ENCODE measurements at places on chromosomes 7 and 10.

- DNase-seq: peak; percentile 47
Measured at GRCh38 chr10:101354328-101355071, 535 bp downstream of the BTRC start.

- peak; percentile 82 for DNase-seq
Measured at GRCh38 chr7:149414745-149415390, 46.0 kb downstream of the ZNF777 start.

GRCh38 chr7:68246189-68246633, 1249.6 kb downstream of the TYW1 start:
- DNase-seq: no peak

DNA sequence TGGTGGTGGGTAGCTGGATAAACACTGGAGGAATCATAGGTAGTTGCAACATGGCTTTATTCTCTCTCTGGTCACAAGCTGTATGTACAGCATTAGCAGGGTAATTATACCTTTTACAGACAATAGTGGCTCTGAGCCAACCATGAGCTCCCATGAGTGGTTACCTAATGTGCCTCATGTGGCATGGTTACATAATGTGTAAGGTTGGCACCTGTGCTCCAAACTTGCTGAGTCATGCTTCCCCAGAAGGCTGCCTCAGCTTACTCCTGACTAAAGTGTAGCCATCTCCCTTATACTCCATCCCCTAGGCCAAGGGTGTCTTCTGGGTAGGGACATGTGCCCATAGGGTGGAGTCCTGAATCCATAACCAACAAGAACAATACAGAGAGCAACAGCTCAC, 345.3 kb upstream of the SEMA3C start:
- no peak for DNase-seq

DNA sequence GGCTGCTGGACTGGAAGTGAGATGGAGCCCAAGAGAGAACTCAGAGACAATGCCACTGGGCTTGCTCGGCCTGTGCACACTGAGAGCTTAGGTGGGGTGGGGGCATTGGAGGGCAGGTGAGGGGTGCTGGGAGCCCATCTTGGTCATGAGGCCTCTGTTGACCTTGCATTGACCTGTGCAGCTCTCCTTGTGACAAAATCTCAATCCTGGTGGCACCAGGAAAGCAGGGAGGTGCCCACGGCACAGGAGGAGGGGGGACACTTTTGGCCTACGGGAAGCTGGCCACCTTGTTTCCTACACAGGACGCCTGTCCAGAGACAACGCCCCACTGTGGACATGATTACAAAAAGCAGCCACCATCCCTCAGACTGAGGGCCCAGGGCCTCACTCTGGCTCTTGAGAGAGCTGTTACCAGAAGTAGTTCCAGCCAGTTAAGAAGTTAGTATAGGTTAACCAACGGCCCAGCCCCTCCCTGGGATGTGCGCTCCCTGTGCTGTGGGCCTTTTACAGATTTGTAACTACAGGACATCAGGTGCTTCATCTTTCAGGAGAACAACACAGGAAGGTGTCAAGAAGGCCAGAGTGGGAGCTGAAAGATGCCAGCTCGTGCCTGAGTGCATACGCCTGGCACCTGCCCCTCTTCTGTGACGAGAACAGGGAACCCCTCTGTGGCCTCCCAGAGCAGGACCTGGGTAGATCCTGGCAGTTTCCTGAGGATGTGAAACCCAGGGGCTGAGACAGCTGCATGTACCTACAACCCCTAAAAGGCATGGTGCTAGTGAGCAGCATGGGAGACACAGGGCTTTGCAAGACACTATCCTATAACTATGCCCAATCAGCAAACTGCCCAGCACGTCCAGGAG, 10.3 kb downstream of the PKD1L1 start:
- no peak for DNase-seq

- no peak for DNase-seq
Measured at GRCh38 chr10:44955413-44956070, 4.1 kb upstream of the RASSF4 start.

- no peak for DNase-seq
Measured at GRCh38 chr10:120614680-120615079, 157.7 kb downstream of the PLPP4 start.

DNA sequence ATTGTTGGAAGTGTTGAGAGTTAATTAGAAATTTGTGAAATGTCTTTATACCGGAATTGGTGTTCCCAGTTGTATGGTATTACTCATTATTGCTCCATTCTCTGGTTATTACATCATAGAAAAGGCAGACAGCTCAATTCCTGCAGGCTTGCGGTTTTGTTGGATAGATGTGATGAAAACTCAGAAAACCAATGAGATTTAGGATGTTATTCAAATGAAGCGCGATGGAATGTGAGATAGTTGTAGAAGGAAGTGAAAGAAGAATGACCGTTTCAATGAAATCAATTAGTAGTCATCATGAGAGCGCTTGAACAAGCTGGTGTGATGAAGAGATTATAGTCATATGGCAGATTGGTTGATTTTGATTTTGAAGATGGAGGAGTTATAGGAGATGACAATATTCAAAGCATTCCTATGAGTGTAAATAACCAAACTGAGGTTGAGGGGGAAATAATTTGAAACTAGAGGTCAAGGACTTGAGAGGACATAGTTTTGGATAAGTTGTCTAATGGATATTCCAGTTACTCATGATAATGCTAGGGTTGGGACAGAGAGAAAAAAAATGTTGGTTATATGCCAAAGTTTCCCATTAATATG, 991.5 kb downstream of the NRG3 start:
- DNase-seq: peak; percentile 0

GRCh38 chr10:132725202-132725601, 60.7 kb downstream of the NKX6-2 start:
- DNase-seq: no peak

- DNase-seq: no peak
Measured at GRCh38 chr10:83934641-83935338, 204.5 kb upstream of the GHITM start.

- DNase-seq: no peak
Measured at GRCh38 chr10:28684986-28685580, 7.8 kb downstream of the BAMBI start.
